Activated CD4-positive, alpha-beta T cell treated with anti-CD3 and anti-CD28 coated beads, Interleukin-2, amount 50 U/mL, for 48 hours (primary cell): ENCODE measurements at places on chromosomes 6 and 20.
A peak's percentile ranks its signal among the peaks of the same experiment; 100 is the strongest.

GRCh38 chr6:33652002-33652401, 30.9 kb downstream of the ITPR3 start:
- no peak for DNase-seq

- DNase-seq = no peak
Observed at GRCh38 chr20:33119725-33120720, 40.6 kb downstream of the BPIFB4 start.

GRCh38 chr20:37253087-37253486, 8.5 kb downstream of the GHRH start:
- no peak for DNase-seq

DNA sequence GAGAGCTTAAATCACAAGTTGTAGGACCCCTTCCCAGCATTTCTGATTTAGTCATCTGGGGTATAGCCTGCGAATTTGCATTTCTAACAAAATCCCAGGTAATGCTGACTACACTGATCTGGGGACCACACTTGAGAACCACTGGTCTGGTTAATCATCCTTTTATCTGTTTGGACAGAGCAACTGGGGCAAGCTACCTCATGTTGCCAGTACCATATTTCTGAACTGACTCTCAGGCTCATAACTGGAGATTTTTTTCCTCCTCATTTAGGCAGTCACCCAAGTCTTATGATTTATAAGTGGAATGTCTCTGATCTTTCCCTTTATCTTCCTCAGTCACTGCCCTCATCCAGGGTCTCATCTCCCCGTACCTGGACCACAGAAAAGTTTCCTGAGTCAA, 12.0 kb upstream of the GTF3C6 start:
- DNase-seq = no peak

DNA sequence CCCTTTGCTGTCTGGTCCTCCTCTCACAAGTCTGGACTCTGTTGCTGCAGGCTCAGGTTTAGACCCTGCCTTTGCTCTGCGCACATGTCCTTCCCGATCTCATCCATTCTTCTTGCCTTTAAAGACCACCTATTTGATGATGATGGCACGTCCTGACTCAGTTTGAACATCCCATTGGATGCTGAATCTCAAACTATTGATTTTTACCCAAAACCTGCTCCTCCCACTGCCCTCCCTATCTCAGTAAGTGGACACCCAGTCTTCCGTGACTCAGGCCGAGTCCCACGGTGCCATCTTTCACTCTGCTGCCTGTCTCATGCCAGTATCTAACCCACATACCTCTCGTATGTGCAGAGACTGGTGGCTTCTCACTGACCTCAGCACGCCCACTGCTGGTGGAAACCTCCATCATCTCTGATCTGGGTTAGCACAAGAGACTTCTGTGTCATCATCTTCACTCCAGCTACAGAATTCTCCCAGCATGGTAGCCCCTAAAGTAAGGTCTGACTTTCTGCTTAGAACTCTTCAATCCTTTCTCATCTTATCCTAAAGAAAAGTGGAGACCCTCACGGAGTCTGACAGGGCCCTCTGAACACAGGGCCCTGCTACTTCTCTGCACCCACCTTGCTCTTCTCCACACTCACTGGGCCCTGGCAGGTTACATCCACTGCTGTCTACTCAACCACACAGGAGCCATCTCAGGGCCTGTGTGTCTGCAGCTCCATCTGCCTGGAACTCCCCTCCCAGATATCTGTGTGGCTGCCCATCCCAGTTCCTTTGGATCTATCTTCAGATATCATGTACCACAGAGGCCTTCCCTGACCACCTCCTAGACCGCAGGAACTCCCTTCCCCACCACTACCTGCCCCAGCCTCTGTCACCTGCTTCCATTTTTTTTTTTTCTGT, 387.1 kb upstream of the AGPAT4 start:
- peak; percentile 13 for DNase-seq

DNA sequence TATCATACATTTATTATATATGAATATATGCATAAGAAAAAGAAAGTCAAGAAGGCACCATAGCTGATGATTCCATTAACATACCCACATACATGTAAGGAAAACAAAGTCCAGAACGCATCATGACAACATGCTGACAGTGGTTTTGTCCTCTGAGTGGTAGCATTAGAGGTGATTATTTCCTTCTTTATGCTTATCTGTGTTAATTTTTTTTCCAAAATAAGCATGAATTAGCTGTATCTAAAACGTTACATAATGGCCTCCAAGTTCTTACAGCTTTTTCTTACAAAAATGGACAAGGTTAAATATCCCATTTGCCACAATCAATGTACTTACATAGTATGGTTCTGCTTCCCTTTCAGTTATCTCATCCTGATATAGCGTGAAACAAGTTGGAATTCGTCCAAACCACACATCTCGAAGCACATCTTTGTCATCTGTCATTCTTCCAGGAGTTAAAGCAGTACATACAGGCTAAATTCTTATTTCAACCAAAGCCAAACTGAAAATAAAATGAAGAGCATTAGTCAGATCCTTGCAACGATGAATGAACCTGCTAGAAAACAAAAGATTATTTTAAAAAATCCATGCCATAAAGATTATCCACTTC, 9.7 kb downstream of the ATG5 start:
- no peak for DNase-seq

DNA sequence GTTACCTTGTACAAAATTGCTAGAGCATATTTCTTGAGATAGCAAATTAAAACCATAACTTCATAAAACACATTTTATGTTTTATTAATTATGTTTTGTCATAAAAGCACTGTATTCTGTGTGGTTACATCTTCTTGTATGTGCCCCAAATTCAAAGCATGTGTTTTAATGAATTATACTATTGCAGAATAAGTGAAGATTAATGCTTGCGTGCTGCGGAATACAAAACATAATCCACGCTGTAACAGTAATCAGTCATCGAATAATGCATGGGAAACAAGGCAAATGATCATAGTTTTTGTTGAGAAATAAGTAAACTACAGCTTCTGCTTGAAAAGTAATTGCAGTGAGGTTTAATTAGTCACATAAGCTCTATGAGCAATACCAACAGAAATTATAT, 459.2 kb upstream of the SOX4 start:
- DNase-seq = no peak

GRCh38 chr6:44995486-44996132, 332.5 kb upstream of the RUNX2 start:
- no peak for DNase-seq

- DNase-seq = no peak
Observed at GRCh38 chr20:10463622-10464021, 28.5 kb downstream of the SLX4IP start.

DNA sequence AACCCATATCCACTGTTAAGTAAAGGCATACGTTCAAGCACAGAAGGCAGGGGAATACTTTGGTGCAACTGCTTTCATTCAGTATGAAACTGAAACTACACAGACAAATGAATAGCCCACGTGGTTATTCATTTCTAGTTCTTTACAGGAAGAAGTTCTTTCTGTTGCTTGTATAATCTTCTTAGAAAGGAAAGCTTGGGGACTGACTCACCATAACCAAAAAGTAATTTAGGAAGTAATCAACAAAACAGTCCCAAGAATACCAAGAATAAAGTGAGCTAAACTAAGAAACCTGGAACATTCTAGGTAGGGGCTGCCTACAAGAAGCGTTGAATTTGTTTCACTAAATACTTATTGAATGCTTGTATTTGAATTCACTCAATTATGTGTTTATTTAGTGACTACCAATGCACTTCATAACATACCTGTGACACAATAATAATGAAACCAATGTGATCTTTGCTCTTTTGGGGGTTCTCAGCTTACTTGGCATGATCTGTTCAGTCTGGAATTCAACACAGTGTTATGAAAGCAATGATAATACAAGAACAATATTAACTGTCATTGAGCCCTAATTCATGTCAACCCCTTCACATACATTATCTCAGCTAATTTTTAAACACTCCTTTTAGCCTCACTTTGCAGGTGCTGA, 25.1 kb upstream of the KIAA0408 start:
- DNase-seq = no peak

- DNase-seq = peak; percentile 29
Observed at GRCh38 chr6:154509421-154510143, 903 bp downstream of the CNKSR3 start.

DNA sequence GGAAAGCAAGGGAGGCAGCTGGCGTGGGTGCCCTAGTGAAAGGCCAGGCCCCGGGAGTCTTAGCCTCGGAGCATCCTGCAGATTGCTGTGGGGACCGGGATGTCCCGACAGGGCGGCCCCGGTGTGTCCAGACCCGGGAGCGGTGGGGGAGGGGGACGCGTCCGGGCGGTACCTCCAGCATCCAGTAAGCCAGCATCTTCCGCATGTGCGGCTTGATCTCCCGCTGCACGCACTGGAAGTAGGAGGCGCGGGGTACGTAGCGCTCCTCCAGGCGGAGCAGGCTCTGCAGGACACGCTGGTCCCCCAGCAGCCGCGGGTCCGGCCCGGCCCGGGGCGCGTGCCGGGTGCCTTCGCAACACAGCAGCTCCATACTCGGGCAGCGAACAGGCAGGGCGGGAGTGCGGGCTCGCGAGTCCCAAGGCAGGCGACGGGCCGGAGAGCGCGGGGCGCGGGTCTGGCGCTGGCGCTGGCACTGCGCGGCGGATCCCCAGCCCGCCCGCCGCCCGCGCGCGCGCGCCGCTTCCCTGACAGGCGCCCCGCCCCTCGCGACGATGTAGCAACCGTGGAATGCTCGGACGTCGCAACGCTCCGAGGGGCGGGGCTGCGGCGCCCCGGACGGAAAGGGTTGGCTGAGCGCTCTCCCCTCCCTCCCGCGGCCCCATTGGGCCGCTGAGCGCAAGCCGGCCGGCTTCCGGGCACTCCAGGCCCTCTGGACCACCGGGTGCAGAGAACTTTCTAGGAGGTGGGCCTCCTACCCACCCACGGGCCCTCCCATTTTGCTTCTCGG, at the start of gene CCND3:
TSS of gene CCND3 (minus strand) at position 529 of the 787 bp plus-strand sequence. CDS start at position 370, 159 bp downstream.
- peak; percentile 95 for DNase-seq

GRCh38 chr6:73695619-73696421, at the start of gene CD109:
TSS of gene CD109 (plus strand) at chr6:73696203. CDS start at chr6:73696216, 13 bp downstream.
- peak; percentile 73 for DNase-seq

- DNase-seq = no peak
Observed at GRCh38 chr20:36932476-36933426, 18.8 kb downstream of the SAMHD1 start.
